ENCODE measurements at places on chromosomes 5 and 9.
A peak's percentile ranks its signal among the peaks of the same experiment; 100 is the strongest.

DNA sequence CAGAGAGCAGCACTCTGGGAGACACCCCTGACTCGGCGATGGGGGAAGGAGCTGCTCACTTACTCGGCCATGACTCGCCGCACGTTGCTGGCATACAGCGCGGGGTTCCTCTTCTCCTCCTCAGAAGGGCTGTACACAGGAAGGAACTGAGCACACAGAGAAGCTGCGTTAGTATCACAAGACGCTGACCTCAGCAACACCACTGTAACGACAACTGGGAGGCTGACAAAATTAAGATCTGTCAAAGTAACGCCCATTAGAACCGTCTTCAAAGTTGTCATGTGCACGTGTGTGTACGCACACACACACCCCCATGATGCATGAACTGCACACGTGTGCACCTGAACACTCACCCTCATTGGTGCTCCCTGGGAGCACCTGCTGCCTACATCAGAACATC is 32.1 kb upstream of the SLC6A3 start:
- DNase-seq: no peak

DNA sequence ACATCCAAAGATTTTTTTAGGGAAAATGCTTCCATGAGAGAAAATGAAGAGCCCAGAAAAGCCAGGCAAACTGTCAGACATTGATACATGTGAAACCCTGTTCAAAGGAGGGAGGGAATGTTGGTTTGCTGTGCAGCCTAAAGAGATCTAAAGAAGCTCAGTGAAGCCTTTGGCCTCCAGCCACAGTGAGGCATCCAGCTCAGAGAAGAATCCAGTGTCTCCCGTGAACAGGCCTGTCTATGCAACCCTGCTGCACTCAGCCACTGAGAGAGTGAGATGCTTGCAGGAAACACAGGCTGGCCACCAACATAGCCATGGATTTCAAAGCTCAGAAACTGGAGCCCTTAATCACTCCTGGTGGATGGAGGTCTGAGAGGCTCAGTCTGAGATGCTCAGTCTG is 171.4 kb upstream of the PLCXD3 start:
- DNase-seq: peak; percentile 2

DNA sequence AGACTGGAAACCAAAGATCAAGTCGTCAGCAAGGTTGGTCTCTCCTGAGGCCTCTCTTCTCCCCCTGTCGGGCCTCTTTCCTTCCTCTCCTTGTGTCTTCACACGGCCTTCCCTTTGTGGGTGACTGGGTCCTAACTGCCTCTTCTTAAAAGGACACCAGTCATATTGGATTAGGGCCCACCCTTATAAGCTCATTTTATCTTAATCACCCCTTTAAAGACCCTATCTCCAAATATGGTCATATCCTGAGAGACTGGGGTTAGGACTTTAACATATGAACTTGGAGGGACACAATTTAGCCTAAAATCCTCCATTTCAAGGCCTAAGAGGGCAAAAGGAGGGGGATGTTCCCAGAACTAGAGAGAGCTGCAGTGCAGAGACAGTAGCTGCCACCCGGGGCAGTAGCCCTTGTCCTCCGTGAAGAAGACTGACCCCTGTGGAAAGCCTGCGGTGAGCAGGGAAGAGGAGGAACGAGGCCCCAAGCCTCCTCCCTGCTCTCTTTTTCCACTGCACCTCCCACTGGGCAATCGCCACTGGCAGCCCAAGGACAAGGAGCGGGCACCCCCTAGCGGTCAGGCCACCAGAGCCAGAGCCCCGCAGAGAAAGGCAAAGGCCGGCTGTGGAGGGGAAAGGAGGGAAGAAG is 34.9 kb downstream of the CFAP90 start:
- peak; percentile 58 for DNase-seq

GRCh38 chr5:59206132-59206581 is 623.3 kb downstream of the RAB3C start:
- DNase-seq: peak; percentile 46

- no peak for DNase-seq
Measured at GRCh38 chr9:38094165-38094564, 25.1 kb upstream of the SHB start.

GRCh38 chr9:124929464-124929863 is 11.4 kb downstream of the GOLGA1 start:
- no peak for DNase-seq

- no peak for DNase-seq
Measured at GRCh38 chr9:7735311-7735710, 64.3 kb downstream of the DMAC1 start.

GRCh38 chr9:92679413-92680165 is 9.7 kb upstream of the IPPK start:
- no peak for DNase-seq

GRCh38 chr5:67202828-67203227 is 6.2 kb upstream of the CD180 start:
- DNase-seq: no peak

DNA sequence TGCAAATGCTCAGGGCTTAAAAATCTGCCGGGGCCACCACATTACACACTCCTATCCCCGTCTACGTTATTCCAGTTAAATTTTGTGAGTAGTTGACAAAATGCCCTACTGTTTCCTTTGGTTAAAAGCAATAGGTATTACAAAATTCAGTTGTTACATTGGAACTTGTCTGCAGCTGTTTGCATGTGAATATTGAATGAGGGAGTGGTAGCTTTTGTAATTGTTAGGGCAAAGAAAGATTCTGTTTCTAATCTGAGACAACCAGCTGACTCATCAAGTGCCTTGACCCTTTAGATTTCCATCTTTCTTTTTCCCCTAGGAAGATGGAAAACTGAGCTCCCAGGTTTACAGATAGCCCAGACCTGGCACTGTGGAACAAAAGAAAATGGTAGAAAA is 30.2 kb downstream of the MAML1 start:
- peak; percentile 79 for DNase-seq

GRCh38 chr9:123109540-123110279 is 76.2 kb downstream of the GPR21 start:
- no peak for DNase-seq

GRCh38 chr5:179731791-179732411 is 721 bp upstream of the MAML1 start:
- DNase-seq: peak; percentile 84

- DNase-seq: peak; percentile 78
Measured at GRCh38 chr5:150801117-150801927, 22.8 kb downstream of the SMIM3 start.

DNA sequence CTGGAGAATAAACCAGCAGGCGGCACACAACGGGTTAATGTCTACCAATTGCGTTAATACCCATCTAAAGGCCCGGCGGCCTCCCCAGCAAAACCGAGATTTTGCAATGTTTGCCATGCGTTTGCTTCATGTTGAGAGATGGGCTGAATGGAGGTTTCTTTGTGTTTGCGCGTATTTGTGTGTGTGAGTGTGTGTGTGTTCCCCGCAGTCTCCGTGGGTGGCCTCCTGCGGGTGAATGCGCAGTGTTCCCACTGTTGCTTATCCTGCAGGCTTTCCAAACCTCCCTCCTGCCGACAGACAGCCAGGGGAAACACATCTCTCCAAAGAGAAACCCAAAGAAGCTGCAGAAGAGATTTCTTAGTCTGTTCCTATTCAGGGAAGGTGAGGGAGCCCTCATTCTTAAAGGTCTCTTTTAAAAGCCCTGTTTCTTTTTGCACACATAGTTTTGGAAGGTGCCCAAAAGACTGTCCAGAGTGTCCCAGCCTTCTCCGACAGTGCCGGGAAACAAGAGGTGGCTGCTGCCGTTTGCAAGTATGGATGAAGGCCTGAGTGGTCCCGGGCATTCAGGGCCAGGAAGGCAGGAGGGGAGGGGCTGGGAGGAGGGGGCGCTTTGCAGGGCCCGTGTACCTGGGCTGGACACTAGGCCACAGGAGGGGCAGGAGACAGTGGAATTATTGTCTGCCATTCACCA is 103.8 kb upstream of the ERCC6L2 start:
- DNase-seq: no peak

- DNase-seq: no peak
Measured at GRCh38 chr5:425714-426113, 17.3 kb upstream of the EXOC3 start.

- DNase-seq: no peak
Measured at GRCh38 chr5:165837286-165837685, 2331.9 kb downstream of the MAT2B start.

DNA sequence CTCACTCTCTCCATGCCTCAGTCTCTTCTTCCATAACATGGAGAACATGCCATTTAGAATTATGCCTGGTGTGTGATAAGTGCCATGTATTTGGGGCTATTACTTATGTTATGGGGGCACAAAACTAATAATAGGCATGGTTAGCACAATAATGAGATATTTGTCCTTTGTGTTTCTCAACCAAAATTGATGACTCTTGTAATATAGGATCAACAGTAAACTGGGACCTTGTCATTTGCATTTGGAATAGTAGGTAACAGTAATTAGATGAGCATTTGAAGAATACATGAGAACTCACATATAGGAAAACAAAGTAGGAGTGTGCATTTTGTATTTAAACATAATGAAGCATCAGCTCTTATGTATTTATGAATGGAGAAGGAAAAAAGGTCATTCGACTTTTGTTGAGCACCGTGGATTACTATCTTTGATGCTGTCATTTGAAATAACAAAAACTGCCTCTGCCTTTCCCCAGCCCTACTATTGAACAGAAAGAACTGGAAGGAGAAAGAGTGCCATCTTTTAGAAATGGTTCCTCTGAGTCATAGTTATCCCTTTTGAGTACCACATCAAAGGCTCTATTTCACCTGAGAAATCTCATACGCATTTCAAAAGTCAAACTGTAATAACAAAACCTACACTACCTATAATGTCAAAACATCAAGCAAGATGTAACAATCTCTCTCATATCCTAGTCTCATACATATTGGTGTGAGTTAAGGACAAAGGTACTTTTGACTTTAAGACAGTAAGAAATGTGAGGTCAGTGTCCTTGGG is 655.2 kb downstream of the PDE4D start:
- DNase-seq: no peak

DNA sequence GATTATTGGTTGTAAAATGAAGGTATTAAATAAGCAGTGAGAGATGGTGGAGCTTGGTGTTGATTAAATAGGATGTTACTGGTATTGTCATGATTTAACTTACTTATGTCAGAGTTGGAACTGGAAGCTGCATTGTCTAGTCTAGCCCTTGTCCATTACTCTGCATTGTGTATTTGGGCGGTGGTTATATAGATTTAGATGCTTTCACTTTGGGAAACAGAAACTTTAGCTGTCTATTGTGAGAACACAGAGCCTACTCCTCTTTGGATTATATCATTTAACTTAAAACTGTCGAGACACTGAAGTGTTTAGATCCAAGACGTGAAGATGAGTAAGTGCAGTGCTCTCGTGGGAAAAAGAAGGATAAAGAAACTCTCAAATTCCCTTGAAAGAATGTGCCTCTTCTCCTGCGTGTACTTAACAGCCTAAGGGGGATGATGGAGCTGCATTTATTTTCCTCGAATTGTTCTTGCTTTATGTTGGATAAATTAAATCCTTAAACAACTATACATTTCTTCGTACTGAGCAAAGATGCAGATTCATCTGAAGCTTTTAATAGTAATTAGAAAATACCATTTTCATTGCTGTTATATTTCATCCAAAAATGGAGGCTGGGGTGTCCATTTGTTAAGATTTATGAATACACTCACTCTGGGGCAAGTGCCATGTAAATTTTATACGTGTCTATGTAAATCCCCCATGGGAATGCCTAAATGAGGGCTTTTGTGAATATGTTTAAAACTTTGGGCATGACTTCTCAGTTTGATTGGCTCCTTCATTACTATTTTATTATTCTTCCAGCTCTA is 21.6 kb downstream of the FBXL7 start:
- peak; percentile 29 for DNase-seq
